Stimulated activated CD8-positive, alpha-beta memory T cell treated with anti-CD3 and anti-CD28 coated beads, Interleukin-7, amount 100 ng/mL, for 4 hours (primary cell): ENCODE measurements at places on chromosomes 1 and 21.

DNA sequence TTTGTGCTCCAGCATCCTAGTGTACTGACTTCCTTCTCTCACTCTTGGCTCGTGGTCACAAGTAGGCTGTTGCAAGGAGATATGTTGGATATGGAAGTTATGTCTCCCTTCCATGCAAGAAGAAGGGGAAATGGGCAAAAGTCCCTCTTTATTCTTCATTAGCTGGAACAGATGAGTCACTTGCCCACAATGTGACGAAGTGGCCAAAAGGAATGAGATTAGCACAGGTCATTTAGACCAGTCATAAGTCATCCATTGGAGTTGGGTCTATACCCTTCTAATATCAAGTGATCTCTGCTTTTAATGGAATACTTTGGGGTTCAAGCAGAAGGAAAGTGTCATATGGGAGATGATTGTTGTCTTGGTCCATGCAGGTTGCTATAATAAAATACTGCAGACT lies 91.2 kb upstream of the NGF start:
- no peak for DNase-seq

- DNase-seq, result peak; percentile 5
These were observed 2.7 kb downstream of the TMEM200B start for GRCh38 chr1:29120947-29121485.

- DNase-seq, result no peak
These were observed 1049.5 kb upstream of the ADGRL2 start for GRCh38 chr1:80751204-80751603.

DNA sequence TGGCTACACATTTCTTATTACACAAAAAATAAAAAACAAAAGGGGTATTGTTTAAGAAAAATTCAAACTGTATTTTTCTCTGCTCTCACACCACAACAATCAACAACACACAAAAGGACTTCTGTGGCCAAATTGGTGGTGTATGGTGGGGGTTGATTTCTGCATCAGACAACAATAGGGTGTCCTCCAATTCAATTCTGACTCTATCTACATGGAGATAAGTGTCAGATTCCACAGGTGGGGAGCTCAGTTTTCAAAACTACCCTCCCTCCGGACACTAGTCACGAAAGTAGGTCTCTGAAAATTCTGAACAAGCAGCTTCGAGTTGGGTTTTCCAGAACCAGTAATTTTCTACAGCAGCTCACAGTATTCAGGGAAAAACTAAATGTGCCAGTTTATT lies 744.9 kb upstream of the NCAM2 start:
- DNase-seq, result no peak

DNA sequence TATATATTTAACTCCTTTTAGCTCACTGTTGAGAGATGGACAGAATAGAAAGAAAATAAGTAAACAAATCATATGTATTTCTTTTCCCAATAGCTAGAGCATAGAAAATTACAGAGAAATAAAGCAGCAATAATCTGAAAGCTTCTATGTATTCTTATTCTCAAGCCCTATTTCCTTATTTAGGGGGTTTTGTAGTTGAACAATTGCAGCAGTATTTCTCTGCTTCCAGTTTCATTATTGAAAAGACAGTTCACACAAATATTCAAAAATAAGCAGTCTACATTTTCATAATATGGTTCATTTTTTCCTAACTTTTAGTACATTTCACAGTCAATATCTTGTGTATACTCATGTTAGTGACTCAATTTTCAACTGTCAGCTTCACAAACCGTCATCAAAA lies 638.2 kb downstream of the MRPL39 start:
- no peak for DNase-seq

- DNase-seq, result no peak
These were observed 56.9 kb downstream of the PROX1 start for GRCh38 chr1:214044438-214045214.
